Left renal pelvis (tissue), 4 donors: ENCODE measurements at places on chromosomes 2 and 18. TPM values are rescaled to one million over a fixed set of nuclear protein-coding genes. Genes with fewer than 3 reads are reported as not detected.

DNA sequence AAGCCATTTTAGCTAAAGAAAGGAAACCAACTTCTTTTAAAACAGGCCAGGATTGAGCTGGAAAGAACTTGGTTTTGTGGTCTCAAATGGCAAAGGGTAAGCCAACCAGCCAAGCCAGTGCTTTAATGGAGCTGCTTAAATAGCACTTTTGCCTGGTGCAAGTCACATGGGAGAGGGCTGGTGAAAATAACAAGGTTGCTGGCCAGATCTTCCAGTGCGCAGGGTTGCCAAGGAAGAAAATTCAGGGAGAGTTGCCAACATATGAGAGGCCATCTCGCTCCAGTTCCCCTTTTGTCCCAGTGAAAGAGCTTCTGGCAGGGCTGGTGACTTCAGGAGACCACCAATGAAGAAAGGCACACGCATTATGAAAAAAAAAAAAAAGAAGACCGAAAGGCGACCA is 57.3 kb downstream of the IRS1 start:
- no peak for DNase-seq

GRCh38 chr2:128069769-128070168 is 21.2 kb upstream of the UGGT1 start:
- DNase-seq = no peak

DNA sequence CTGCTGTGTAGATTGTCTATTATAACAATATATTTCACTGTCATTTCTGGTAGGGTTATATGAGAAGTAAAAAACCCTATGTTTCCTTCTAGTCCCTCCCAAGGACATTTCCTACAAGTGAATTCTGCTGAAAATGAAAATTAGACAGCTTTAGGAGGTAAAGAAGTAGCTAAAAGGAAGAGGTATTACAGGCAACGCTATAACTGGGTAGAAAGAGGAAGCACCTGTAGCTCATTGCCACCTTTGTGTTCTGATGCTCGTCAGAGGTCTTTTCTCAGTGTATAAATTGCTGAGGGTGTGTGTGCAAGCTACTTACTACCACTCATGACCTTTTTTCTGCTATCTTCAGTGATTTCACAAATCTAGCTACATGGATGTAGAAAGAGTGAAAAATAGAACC is 1.4 kb downstream of the DNAJC10 start:
- no peak for DNase-seq

DNA sequence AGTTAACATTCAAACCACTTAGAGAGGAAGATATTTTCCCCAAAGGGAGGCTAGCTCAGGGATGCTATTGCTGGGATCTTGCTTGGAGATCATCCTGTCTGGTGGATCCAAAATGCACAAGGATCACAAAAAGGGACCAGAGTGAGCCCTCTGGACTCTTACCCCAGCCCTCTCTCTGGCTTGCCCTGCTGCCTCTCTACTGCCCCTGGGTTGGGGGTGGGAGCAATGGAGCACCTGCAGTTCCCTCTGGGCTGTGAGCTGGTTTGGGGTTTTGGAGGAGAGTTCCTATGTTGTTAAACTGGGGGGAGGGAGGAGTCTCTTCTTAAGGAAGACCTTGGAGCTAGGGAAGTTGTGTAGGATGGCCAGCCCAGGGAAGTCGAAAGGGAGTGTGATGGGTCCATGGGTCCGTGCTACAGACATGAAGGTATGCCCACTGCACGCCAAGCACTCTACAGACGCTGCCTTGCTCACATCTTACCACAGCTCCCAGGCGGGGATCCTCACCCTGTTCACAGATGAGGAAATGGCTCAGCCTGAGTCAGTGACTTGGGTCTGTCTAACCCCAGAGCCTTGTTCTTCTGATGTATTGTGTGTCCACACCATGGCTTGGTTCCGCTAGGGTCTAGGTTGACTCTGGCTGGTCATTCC is 3.8 kb downstream of the LBH start:
- DNase-seq = no peak

DNA sequence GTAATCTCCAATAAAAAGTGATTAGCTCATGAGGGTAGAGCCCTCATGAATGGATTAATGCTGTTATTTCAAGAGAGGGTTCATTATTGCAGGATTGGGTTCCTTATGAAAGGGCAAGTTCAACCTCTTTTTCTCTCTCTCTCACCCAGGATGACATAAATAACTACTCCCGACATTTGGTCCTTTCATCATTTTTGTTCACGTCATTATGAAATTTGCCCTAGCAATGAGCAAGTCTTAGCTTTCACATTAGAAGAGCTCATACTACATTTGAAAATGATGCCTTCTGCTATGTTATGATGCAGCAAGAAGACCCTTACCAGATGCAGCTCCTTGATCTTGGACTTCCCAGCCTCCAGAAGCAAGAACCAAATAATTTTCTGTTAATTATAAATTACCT is 152.5 kb downstream of the ICOS start:
- no peak for DNase-seq

The CPLX4 gene
- 0.08 TPM for polyA plus RNA-seq

The POTEC gene
- polyA plus RNA-seq = 0.03 TPM

The ZNF519 gene
- 14.2 TPM for polyA plus RNA-seq

DNA sequence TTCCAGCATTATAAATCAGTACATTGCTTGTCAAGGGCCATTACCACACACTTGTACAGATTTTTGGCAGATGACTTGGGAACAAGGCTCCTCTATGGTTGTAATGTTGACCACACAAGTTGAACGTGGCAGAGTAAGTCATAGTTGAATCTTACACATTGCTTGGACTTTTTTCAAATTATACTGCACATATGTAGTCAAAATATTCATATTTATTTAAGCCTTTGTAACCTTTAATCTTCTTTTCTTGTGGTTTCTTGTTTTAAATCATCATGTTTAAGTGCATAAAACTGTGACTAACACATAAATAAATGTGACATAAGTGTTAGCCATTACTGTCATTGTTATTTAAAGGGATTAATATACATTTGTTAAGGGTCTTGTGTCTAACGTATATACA is 52.1 kb upstream of the EPB41L5 start:
- no peak for DNase-seq

The SH3RF3 gene
- 5.4 TPM for polyA plus RNA-seq

The DAW1 gene
- polyA plus RNA-seq = not detected

GRCh38 chr2:200604571-200605255 is 18.9 kb downstream of the AOX1 start:
- no peak for DNase-seq

GRCh38 chr2:29816651-29817050 is 104.7 kb downstream of the ALK start:
- DNase-seq = no peak
